ENCODE measurements at places on chromosomes 12 and 14.
A peak's percentile ranks its signal among the peaks of the same experiment; 100 is the strongest.

GRCh38 chr12:43316520-43316919 is 235.5 kb downstream of the ADAMTS20 start:
- no peaks in the 10 kb centered on the region for H3K36me3 ChIP-seq
- peaks cover 48% of the 10 kb centered on the region for H3K4me1 ChIP-seq
- H3K27ac ChIP-seq = peak overlapping the region; percentile 79

- no peaks in the 10 kb centered on the region for H3K4me1 ChIP-seq
- no peak overlapping the region for H3K4me3 ChIP-seq
- H3K27ac ChIP-seq = no peak overlapping the region
- DNase-seq = no peak
- peaks cover 2% of the 10 kb centered on the region for H3K27me3 ChIP-seq
- no peaks in the 10 kb centered on the region for H3K36me3 ChIP-seq
Measured at GRCh38 chr14:97380539-97380941, 583.4 kb downstream of the VRK1 start.

- no peaks in the 10 kb centered on the region for H3K27me3 ChIP-seq
- H3K27ac ChIP-seq = no peak overlapping the region
- no peak overlapping the region for H3K4me3 ChIP-seq
- H3K4me1 ChIP-seq = peaks cover 4% of the 10 kb centered on the region
Measured at GRCh38 chr12:39369756-39370155, 73.2 kb downstream of the KIF21A start.

DNA sequence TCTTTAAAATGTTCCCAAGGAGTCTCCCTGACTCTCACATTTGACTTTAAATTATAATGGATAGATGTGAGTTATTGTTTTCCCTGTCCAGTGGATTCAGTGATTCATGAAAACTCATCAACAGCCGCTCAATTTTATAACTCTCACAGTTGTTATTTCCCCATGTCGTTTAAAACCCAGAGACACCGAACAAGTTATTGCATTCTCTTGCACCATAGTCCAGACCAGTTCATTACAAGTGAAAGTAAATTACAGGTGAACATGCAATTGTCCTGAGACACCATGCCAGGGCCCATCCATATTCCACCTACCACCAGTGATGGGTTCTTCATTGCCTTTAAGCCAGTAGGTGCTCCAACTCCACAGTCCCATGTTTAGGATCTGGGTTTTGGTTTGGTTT is 85.7 kb upstream of the CMKLR1 start:
- peaks cover 5% of the 10 kb centered on the region for H3K4me1 ChIP-seq
- H3K36me3 ChIP-seq = no peaks in the 10 kb centered on the region
- H3K4me3 ChIP-seq = no peak overlapping the region

- no peak for DNase-seq
- H3K4me1 ChIP-seq = peaks cover 12% of the 10 kb centered on the region
- H3K27me3 ChIP-seq = no peaks in the 10 kb centered on the region
- no peaks in the 10 kb centered on the region for H3K36me3 ChIP-seq
Measured at GRCh38 chr12:96070670-96071279, 35.4 kb upstream of the LTA4H start.

All from chondrocyte (in vitro differentiated cells).